HT-29 (cell line): ENCODE measurements at places on chromosomes 3 and 15. TPM values are rescaled to one million over a fixed set of nuclear protein-coding genes. Genes with fewer than 3 reads are reported as not detected.

- no peak for DNase-seq
Measured at GRCh38 chr15:69706353-69707097, 253.9 kb downstream of the RPLP1 start.

- no peak for DNase-seq
Measured at GRCh38 chr3:35946854-35947515, 307.7 kb downstream of the ARPP21 start.

GRCh38 chr3:53495146-53495519 is 722 bp downstream of the CACNA1D start:
- DNase-seq = no peak

- peak; percentile 72 for DNase-seq
Measured at GRCh38 chr15:51982770-51983103, 11.2 kb upstream of the LEO1 start.

PRRT3 gene
- 0.65 and 0.89 TPM in 2 replicates for total RNA-seq
